ENCODE measurements at places on chromosomes 12 and 14.

DNA sequence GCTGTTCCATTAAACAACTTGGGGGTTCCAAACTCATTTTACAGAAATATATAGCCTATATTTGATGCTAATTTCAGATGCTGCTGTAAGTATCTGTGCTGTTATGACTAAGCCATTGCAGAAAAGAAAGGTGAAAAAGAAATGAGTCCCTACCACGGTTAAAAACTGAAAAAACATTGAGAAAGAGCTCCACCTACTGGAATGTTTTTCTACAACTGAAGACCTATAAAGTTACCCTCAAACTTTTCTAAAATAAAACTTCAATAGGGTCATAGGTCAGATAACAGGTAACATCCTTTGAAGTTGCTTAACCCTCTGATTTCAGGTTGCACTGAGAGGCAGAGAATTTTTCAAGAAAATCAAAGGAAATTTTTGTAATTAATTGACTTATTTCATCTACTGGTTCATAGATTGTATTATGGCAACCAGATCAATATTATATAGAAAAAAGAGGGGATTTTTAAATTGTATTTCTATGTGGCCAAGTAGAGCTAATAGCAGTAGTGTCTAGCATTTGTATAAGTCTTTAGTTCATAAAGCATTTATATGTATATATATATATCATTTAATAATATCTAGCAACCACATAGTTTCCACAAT is 279.9 kb downstream of the RPS29 start:
- DNase-seq: no peak

- DNase-seq: no peak
These were observed 3.4 kb downstream of the B4GALNT3 start for GRCh38 chr12:462936-463705.

DNA sequence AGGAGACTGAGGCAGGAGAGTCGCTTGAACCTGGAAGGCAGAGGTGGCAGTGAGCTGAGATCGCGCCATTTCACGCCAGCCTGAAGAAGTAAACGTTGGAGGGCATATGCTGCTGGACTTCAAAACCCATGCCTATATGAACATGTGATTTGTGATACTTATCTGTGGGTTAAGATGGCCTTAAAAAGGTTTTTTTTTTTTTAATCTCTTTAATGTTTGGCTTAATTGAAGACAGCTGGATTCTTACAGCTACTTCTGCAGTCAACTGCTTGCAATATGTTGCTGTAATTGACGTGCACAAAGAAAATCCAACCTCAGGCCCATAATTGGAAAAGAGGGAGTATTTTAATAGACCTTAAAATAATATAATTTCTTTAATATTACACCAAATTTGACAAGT is 1.5 kb upstream of the B3GNT4 start:
- no peak for DNase-seq

DNA sequence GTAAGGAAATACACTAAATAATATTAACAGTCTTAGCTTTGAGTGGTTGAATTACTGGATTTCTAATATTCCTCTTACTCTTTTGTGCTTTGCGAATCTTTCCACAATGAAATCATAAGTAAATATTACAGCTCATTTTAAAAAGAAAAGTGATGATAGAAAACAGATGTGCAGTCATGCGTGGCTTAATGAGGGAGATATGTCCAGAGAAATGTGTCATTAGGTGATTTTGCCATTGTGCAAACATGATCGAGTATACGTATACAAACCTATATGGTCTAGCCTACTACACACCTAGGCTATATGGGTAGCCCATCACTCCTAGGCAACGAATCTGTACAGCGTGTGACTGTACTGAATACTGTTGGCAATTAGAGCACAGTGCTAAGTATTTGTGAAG is 59.3 kb downstream of the SLC15A5 start:
- DNase-seq: no peak

DNA sequence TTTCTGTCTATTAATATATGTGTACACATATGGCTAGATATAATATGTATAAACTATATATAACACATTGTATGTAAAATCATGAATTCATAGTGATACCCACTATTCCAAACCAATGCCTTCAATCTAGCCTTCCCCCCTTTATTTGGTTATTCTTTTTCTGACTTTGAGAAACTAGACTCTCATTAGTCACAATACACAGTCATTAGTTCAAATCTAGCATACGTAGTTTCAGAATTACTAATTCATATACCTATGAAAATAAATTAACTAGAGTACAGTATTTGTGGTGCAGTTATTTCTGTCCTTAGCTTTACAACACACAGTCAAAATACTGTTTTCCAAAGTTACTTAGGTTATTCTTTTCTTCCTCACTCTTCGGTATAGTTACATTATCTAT is 268.2 kb downstream of the DPF3 start:
- no peak for DNase-seq

GRCh38 chr12:117033382-117034221 is 65.6 kb downstream of the TESC start:
- DNase-seq: no peak

GRCh38 chr14:104399432-104400155 is 180.0 kb upstream of the C14orf180 start:
- DNase-seq: no peak

DNA sequence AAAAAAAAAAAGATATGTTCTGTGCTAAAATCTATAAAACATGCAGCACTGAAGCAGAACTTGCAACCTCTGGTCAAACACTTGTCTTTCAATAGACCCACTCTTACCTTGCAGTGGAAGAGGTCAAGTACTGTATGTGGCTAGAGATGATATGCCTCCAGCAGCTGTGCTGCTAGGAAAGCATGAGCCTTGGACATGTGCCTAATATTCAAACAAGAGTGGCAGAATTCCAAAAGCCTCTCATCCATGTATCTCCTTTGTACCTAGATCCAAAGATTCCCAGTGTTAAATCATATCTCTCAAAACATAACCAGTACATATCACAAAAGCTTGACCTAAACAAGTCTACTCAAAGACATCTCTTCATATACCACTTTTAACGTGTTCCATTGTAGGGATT is 105.0 kb upstream of the CPNE8 start:
- no peak for DNase-seq

GRCh38 chr12:10501030-10501429 is 4.7 kb upstream of the EIF2S3B start:
- DNase-seq: no peak

GRCh38 chr12:1532375-1533165 is 61.8 kb downstream of the FBXL14 start:
- no peak for DNase-seq

GRCh38 chr12:98727196-98727595 is 82.1 kb downstream of the APAF1 start:
- DNase-seq: no peak

- DNase-seq: no peak
These were observed 14.7 kb downstream of the GSTZ1 start for GRCh38 chr14:77335576-77335975.

- DNase-seq: no peak
These were observed 156.0 kb upstream of the DIO3 start for GRCh38 chr14:101405171-101405883.

- no peak for DNase-seq
These were observed 505.9 kb downstream of the MED13L start for GRCh38 chr12:115771601-115772000.

DNA sequence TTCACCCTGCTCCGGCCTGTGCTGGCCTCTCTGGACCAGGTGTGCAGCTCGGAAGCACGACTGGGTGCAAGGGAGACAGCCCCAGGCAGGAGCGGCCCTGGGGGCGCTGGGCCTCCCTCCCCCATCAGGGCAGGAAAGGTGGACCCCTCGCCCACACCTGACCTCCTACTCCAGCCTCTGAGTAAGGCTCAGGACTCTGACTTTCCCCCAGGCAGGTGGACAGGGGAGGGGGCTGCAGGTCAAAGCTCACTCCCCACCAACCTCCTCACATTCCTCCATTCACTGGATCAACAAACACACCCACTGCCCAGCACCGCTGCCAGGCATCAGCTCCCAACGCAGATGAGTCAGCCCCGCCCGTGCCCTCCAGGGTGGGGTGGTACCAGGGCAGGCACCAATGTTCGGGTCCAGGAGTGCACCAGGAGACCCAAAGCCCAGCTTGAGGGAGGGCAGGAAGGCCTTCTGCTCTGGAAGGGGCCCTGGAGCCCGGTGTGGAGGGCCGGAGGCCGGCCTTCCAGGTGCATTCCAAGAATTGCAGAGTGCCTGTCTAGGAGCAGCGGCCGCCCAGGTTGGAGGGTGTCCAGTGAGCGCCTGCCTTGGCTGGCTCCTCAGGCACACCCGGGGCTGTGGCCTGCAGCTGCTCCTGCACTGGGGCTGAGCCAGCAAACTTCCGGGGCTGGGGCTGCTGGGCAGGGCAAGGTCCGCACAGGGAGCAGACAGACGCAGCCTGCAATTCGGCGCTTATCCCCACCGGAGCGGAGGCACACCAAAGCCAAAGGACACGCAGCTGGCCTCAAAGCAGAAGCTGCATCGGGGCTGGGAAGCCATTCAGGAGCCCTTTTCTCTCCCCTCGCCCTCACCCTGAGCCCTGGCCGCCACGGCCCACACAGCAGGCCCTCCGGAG is 1.6 kb upstream of the INF2 start:
- no peak for DNase-seq

GRCh38 chr12:46944088-46944487 is 118.3 kb upstream of the SLC38A4 start:
- no peak for DNase-seq

- peak; percentile 73 for DNase-seq
These were observed at the start of gene NDRG2 for GRCh38 chr14:21024585-21025370. Gene NDRG2, minus strand, starts transcription at chr14:21025061. Its CDS starts 1,746 bp downstream, at chr14:21023315.

- DNase-seq: no peak
These were observed 54.2 kb downstream of the ELK3 start for GRCh38 chr12:96248136-96248931.

- DNase-seq: no peak
These were observed 152.1 kb downstream of the DUSP6 start for GRCh38 chr12:89200217-89200616.

DNA sequence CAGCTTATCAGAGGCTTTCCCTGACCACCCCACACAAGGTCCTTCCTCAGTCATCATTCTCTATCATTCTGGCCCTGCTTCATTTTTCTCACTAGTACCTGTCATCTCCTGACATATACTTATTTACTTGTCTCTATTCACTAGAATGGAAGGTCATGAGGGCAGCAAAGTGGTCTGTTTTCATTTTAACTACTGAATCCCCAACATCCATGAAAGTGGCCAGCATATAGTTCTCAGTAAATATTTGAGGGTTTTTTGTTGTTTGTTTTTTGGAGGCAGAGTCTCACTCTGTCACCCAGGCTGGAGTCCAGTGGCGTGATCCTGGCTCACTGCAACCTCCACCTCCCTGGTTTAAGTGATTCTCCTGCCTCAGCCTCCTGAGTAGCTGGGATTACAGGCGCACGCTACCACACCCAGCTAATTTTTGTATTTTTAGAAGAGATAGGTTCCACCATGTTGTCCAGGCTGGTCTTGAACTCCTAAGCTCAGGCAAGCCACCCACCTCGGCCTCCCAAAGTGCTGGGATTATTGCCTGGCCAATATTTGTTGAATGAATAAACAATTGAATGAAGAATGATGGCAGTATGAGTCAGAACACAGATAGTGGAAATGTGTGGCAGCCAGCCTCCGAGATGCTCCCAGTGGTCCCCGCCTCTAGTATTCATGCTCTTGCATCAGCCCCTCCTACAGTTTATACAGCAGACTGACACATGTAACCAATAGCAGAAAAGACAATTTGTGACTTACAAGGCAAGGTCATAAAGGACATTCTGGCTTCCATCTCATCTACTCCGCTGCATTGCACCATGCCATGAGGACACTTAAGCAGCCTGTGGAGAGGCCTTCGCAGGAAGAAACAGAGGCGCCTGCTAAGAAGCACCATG is 7.0 kb upstream of the ANO6 start:
- DNase-seq: no peak

DNA sequence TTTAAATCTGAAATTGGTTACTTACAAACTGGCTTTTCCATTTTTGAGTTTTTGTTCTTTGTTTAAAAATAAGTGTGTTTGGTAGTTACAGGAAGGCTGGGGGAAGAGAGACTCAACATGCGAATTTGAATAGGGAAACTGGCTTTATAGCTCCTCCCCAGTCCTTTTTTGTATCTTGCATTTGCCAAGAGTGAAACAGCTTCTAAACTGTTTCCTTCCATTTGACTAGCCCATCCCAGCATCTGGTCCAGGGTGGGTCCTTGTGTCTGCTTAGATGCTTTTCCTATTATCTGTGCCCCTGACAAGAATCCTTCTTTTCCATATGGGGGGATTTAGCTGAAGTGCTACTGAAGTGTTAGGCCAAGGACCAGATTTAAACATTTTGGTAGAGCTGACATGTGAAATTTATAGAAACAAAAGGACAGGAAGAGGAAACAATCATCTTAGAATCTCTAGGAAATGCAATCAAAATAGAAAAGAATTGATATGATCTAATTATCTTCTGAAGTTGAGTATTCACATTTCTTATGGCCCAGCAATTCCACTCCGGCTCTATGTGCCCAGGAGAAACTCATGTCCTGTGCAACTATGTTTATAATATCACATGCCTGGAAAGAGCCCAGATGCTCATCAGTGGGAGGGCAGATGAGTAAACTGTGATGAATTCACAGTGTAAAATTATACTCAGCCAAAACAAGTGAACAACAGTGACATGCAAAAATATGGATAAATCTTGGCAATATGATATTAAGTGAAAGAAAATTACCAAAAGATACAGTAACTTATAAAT is 7.4 kb downstream of the SMOC1 start:
- no peak for DNase-seq
